ENCODE measurements at places on chromosomes 5 and 9.

DNA sequence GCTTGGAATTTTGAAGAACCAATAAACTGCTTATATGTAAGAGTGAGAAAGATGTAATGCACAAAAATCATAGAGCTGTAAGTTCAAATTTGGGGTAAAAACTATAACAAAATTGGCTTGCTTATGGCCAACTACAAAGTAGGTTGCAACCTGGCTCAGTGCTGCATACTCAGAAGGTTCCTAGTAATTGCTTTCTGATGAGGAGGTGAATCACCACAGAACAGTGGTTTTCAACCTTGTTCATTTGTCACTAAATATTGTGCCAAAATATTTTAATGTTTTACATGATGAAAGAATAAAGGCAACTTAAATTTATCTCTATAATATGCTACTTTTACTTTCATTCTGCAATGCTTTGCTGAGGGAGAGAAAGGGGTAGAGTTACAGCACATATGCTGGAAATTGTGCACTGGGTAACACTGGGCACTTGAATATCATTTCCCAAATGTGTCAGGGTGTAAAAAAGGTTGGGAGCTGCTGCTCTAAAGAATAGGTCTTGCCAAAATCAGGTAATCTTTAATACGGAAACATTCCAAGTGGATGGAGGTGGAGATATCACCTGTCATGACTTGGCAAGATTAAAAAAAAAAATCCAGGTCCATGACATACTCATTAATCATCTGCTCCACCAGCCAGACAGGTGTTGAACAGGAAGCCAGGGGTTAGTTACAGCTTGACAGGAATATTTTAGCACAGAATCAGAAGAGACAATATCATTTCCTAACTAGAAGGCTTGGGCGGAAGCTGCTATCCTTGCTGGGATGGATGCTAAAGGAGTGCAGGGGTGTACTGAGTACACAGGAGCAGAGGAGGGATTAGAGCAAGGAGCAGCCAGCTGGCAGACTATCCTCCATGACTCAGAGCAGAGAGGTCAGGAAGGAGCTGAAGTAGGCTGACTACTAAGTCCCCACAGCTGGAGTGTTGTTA lies 34.6 kb upstream of the CCL21 start:
- no peak for DNase-seq

DNA sequence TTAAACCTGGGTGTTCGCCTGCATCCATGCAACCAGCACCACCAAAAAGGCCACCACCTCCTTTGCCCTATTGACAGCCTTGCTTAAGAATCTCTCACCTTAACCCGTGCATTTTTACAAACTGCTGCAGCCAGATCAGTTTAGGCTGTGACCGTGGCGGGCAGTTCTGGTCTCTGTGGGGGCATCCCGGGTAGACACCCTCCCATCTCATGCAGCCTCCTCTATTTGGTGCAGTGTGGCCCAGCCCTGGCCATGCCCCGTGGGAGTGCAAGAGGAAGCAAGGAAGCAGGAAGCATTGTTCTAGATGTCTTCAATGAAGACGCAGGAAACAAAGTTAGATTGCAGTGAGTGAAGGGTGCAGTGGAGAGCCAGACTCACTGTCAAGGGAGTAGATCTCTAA lies 108.8 kb upstream of the MVB12B start:
- no peak for DNase-seq

GRCh38 chr5:147963948-147964693 lies 57.8 kb upstream of the C5orf46 start:
- no peak for DNase-seq

GRCh38 chr5:168987543-168988300 lies 313.2 kb downstream of the SLIT3 start:
- DNase-seq, result peak; percentile 72

- no peak for DNase-seq
Measured at GRCh38 chr5:135310328-135310989, 88.6 kb downstream of the MACROH2A1 start.

GRCh38 chr5:109711673-109712072 lies 21.9 kb downstream of the MAN2A1 start:
- no peak for DNase-seq

DNA sequence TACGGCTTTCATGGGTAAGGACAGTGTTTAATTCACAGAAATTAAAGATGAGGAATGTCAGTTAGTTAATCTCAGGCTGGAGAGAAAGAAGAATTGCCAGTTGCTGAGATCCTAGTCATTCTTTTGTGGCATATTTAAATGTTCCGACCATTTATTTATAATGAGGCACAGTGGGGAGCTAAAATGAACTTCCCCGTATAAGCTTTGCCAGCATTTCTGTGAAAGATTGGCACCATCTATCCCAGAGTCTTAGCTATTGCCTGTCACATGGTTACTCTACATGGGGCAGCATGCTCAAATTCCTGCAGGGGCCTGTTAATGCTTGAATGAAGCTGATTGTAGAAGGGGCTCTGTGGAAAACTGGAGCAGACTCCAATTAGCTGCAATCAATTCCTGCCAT lies 314.1 kb downstream of the PRELID2 start:
- DNase-seq, result no peak

GRCh38 chr5:142498298-142498697 lies 173.5 kb upstream of the SPRY4 start:
- DNase-seq, result no peak
